ENCODE measurements at places on chromosomes 2 and 18.
A peak's percentile ranks its signal among the peaks of the same experiment; 100 is the strongest.

DNA sequence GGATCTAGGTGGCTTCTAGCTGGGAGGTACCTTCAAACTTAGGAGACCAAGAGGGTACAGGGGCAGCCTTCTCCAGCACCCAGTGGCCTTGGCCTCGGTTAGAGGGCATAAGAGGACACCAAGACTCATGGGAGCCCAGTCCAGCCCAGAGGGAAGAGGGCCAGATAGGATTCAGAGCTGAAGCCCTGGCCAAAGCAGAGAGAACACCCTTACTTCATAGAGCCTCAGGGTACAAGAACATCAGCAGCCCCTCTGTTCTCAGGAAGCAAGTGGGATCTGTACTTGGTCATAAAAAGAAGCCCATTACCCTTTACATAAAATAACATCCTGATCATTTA, 45.0 kb upstream of the ASPRV1 start:
- no peak for DNase-seq

DNA sequence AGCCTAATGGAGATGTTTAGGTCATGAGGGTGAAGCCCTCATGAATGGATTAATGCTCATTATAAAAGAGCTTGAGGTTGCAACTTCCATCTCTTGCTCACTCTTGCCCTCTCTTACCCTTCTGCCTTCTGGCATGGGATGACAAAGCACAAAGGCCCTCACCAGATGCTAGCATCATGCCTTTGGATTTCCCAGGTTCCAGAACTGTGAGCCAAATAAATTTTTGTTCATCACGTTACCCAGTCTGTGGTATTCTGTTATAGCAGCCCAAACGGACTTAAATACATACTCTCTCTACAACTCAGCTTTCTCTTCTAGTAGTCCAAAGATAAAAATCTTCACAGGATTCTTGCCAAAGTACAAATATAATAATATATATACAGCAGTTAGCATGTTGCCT, 75.8 kb downstream of the LNPK start:
- no peak for DNase-seq

DNA sequence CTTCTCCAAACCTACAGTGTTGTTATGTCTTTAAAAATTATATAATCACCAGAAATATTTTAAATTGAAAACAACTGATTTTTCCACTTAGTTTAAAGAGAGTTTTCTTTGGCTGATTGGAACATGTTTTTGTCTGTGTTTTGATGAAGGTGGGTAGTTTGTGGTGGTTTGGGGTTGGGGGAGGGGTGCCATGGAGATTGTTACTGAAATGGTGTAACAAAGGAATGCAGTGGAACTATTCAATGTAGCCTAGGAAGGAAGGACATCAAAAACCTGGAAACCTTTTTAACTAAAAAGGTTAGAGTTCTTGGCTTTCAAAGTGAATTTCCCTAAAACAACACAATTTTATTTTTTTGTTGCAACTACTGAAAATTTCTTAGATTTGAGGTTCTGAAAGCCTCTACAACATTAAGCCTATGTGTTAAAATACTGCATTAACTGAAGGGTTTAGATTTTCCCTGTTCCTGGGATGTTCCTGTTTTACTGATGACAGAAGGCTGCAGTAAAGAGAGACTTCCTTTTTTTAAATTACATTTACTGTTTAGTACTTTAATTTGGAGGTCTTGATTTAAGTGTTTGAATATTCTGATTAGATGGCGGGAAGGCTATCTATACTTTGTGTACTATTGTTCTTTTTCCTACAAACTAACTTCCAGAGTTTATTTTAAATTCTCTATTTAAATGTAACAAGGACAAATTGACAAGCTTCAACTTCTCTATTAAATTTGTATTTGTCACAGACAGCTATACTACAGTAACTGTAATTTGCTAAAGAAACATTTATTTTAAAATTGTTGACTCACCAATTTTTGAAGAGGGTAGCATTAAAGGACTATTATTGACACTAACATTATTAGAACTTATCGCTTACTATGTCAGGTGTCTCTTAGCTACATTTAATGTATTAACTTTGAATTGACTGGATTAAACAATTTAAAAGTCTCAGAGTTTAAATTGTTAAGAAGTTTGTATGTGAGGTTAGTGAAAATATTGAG, 87.7 kb downstream of the LIMS1 start:
- no peak for DNase-seq

DNA sequence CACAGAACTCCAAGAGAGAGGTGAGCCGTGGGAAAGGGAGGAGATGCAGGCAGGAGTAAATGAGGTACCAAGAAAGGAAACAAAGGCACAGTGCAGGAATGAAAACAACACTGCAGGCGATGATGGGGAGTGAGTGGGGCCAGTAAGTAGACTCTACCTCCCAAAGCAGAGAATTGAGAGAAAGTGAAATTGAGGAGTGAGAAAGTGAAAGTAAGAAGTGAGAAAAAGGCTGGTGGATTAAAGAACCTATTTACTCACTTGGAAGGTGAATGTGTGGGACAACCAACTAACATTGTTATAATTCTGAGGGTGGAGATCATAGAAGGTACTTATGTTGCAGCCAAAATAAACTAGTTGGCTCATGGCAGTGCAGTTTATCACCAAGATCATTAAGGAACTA, 193.1 kb upstream of the TMEM200C start:
- DNase-seq: no peak

GRCh38 chr2:112480530-112481049, 1.4 kb upstream of the TTL start:
- DNase-seq: peak; percentile 25

GRCh38 chr2:29615183-29615582, 306.2 kb downstream of the ALK start:
- no peak for DNase-seq

DNA sequence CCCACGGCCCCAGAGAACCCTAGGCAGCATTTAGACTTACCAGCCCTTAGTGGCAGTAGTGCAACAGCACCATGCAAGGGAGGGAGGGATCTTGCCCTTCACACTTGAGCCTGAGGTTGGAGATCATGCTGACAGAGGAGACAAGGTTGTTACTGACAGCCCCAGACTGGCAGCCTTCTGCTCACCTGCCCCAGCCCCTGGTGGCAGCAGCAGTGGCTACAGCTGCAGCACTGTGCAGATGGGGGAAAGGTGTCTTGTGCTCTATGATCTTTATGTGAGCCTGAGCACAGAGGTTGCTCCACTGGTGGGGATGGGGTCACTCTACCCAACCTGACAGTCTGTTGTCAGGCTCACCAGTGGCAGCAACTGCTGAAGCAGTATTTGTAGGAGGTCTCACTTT, 501.2 kb upstream of the LRRTM4 start:
- no peak for DNase-seq

- no peak for DNase-seq
Observed at GRCh38 chr2:234977228-234977679, 25.4 kb downstream of the SH3BP4 start.

DNA sequence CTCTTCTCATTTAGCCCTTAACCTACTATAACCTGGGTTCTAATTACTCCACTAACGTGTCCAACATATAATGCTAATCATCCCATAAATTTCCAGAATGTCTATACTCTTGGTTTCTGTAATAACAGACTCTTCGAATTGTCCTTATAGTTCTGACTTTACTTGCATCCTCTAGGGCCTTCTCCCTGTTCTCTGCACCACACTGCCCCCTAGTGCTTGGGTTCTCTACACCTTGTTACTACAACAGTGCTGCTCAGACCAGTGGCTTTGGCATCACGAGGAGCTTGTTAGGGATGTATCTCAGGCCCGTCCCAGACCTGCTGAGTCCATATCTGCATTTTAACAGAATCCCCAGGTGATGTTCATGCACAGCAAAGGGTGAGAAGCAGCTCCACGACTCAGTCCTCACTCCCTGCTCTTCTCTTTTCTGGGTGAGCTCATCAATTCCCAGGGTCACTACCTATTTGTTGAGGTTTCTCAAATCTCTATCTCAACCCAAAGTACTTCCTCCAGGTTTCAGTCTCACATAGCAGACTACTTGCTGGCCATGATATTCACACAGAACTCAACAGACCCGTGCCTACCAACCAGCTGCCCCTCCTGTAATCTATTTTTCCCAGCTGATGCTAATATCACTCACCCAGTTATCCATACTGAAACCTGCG, 14.5 kb upstream of the DDX1 start:
- DNase-seq: peak; percentile 93

DNA sequence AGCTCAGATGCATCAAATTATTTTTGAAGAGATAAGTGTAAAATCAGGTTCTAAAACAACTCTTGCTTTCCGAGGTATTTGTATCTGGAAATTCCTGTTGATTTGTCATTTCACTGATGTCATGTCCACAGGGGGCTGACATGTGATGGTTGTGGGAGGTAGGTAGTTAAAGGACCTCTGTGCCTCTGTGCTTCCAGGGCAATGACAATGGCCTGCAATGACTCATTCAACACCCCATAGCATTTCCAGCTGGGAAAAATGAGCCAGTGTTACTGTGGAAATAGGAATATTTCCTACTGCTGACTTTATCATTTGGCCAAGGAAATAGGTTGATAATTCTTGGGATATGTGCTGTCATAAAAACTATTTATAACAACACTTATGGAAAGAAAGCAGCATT, 86.2 kb upstream of the CCDC195 start:
- no peak for DNase-seq

DNA sequence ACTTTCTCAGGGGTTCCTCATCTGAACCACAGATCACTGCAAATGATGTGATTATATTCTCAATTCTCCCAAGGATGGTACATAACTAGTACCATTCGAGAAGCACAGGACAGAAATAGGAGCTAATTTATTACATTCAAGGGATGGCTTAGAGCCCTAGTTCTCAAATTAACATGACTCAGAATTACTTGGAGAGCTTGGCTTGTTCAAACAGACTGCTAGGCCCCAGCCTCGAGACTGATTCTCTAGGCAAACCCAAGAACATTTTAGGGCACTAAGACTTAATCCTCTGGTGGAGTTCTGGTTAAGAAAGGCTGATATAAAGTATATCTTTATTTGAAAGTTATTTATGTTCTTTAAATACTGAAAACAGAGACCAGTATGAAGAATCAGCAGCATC, 35.8 kb downstream of the HIBCH start:
- no peak for DNase-seq

GRCh38 chr2:66432801-66433694, 1.9 kb upstream of the MEIS1 start:
- DNase-seq: peak; percentile 96

DNA sequence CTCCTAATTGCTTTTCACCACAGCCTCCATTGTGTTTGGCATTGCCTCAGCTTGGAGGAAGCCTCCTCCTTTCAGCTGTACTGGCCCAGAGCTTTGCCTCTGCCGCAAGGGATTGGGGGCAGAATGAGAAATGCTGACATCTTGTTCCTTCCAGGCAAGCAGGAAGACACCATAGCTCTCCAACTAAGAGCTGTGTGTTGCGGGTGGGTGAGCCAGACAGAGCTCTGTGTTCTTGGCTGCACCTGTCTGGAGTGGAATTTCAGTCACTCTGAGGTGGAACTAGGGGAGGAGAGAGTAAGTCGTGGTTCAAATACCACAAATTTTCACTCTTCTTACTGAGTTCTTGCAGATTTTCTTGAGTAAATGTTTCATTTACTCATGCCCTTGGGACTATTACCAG, 36.6 kb upstream of the KCNF1 start:
- peak; percentile 35 for DNase-seq

GRCh38 chr18:79519751-79520477, 124.2 kb downstream of the NFATC1 start:
- DNase-seq: no peak

DNA sequence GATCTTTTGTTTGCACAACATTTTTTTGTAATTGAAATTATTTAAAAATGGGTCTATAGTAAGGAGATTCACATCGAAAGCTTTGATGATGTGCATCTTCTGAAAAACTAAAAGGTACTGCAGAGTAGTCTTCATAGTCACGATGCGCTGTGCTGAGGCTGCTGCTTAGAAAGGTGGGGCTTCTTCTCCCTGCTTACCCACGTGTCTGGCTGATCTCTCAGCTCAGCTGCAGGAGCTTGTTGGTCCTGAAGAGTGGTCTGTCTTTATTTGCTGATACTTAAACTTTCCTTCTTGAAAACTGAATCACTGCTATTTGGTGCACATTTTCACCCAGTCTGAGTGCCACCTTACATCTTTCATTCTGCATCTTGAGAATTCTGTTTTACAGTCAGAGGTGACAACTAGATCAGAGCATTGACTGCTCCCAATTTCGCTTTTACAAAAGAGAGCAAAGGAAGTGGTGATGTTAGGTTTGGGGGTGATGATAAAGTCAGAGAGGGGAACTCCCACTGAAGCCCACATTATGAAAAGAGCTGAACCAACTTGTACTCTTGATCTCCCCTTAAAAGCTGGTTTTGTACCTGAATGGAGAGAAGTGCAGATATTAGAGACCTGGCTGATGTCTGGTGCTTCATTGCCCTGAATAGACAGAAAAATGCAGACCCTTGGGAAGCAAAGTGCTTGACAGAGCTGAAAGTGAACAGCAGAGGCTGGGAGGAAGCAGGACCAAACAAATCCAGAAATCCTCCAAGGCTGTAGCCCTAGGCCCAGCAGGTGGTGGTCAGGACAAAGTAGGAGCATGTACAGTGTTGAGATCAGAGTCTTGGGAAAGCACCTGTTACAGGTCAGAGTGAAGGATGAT, 984.5 kb downstream of the TSN start:
- no peak for DNase-seq

GRCh38 chr2:96546797-96547196, 10.2 kb downstream of the ARID5A start:
- no peak for DNase-seq

DNA sequence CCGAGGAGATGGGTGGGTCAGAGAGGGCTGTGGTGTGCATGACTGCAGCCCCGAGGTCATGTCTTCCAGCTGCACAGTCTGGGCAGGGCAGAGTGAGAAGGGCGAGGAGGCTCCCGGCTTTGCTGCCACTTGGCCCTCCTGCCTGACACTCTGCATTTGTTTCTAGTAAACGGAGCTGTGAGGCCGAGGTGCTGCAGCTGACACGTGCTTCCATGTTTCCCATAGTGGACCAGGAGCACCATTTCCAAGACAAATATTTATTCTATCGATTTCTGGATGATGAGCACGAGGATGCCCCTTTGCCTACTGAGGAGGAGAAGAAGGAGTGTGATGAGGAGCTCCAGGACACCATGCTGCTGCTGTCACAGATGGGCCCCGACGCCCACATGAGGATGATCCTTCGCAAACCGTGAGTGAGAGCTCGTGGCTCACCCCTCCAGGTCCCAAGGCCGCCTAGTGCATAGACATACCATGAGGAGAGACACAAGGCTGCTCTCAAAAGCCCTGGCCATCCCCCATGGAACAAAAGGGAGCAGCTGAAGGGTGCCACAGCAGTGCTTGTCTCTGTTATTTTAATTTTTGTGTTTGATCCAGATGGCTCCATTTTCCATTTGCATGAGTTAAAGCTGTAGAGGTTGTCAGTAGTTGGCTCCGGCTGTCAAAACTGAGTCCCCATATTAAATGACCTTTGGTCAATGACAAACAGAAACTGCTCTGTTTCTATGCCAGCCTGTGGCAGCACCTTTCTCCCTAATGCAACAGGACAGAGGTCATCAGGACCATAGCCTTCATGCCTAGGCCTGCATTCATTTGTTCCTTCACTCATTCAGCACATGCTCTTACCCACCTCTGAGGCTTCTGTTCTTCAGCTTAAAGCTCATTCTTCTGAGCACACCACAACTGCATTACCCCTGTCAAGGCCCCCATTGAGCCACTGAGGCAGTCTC, 108.3 kb upstream of the MAP3K20 start:
- no peak for DNase-seq

All from head of caudate nucleus (tissue), 42 donors.